ENCODE measurements at places on chromosomes 12 and 14.

GRCh38 chr14:82855912-82856391 lies 1322.3 kb upstream of the SEL1L start:
- DNase-seq = no peak

- DNase-seq = peak; percentile 52
Observed at GRCh38 chr12:5254703-5255102, 177.2 kb upstream of the NTF3 start.

- DNase-seq = no peak
Observed at GRCh38 chr12:108065069-108065468, 64.0 kb upstream of the WSCD2 start.

GRCh38 chr12:131378176-131378842 lies 332.6 kb upstream of the SFSWAP start:
- DNase-seq = peak; percentile 59

DNA sequence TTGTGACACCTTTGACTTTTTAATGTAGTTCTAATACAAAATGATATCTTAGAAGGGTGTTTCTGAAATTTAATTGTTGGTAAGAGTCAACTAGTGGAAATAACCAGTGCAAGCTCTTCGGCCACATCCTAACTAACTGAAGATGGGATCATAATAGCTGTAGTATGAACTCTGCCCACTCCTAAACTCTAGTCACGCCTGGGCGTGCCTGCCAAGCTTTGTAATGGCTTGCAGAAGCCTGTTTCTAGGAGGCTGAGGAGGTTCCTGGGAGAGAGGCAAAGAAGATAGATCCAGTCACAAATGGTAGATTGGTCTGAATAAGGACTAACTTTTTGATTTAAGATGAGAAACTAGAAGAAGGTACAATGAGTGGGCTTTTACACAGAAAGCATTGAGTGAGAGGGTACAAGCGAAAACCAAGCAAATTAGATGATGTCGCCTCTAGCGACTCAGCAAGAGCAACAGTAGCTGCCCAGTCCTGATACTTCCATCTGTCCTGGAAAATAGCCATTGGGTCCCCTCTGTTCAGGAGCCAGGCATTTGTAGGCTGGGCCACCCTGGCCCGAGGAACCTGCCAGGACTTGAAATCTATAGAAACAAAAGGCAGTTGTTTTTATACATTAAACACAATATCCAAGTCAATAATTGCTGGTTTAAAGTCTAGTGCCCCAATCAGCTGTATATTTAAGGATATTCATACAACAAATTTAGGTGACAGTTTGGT lies 148.8 kb downstream of the SLC38A4 start:
- no peak for DNase-seq

- no peak for DNase-seq
Observed at GRCh38 chr14:43168371-43168925, 1338.6 kb downstream of the FSCB start.

- peak; percentile 77 for DNase-seq
Observed at GRCh38 chr14:36657399-36658122, 4.1 kb upstream of the PAX9 start.

- no peak for DNase-seq
Observed at GRCh38 chr12:5904969-5905368, 40.1 kb downstream of the ANO2 start.
